ENCODE measurements at places on chromosomes 3 and 15.
A peak's percentile ranks its signal among the peaks of the same experiment; 100 is the strongest.

- DNase-seq: no peak
Measured at GRCh38 chr3:4885316-4885715, 93.9 kb upstream of the BHLHE40 start.

DNA sequence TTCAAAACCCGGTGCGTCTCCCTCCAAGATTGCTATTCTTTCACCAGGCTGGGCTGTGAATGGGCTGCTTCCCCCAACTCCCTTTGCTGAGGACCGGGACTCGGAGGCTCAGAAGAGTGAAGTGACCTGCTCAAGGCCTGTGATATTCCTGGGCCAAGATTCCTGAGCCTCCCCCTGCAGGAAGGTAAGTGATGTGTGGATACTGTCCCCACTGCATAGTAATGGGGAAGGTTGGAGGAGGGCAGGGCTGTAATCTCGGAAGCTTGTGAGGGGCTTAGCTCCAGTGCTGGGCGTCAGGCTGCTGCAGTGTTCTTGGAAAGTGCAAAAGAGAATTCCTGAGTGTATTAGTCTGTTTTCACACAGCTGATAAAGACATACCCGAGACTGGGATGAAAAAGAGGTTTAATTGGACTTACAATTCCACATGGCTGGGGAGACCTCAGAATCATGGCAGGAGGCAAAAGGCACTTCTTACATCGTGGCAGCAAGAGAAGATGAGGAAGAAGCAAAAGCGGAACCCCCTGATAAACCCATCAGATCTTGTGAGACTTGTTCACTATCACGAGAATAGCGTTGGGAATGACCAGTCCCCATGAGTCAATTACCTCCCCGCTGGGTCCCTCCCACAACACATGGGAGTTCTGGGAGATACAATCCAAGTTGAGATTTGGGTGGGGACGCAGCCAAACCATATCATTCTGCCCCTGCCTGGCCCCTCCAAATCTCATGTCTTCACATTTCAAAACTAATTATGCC, 67.6 kb downstream of the EFCAB12 start:
- DNase-seq: no peak

- DNase-seq: no peak
Measured at GRCh38 chr3:43843386-43843785, 152.6 kb downstream of the ABHD5 start.

GRCh38 chr15:60627298-60627943, 148.5 kb upstream of the ICE2 start:
- DNase-seq: no peak

DNA sequence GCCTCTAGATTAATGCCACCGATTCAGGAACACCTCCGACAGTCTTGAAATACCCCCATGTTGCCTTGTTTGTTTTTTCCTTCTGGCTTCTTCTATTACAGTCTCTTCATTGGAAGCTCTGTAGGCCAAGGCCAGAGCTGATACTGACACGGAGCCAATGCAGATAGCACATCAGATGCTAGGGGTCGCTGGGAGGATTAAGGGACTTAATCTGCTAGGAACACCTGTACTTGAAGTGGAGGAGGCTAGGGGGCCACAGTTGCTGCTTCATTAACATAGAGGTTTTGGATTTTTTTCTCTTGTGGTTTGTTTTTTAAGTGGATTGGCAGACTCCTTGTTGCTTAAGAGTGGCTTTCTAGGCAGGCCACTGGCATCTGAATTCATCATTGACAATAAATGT, 49.6 kb downstream of the PARP14 start:
- DNase-seq: no peak

DNA sequence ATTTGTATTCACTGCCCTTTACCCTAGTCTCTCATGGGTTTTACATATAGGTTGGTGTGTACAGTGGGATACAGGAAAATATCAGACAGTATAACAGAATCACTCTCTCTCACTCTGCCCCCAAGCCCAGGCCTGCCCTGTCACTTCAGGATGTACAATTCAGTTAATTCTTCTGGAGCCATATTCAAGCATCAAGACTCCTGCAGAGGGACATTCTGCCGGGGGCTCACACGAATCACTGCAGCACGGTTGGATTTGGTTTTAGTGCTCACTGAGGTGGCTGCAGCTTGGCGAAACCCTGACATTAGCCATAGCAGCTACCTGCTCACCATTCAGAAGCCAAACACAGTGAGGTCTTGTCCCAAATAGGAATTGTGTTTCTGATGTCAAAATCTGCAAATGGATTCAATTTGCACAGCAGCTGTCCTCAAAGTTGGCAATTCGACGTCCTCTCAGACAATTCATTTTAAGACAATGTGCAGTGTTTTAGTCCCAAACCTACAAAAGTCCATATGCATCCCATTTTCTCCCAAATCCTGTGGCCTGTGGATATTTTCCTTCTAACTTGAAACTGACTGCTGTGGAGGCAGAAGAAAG, 82.9 kb downstream of the CHSY1 start:
- no peak for DNase-seq

GRCh38 chr3:30457081-30457480, 149.3 kb upstream of the TGFBR2 start:
- DNase-seq: peak; percentile 4

- DNase-seq: no peak
Measured at GRCh38 chr3:39937874-39938273, 128.5 kb downstream of the MYRIP start.

GRCh38 chr3:81761904-81762580, 597 bp upstream of the GBE1 start:
- DNase-seq: no peak

GRCh38 chr15:87962428-87962827, 294.1 kb downstream of the NTRK3 start:
- DNase-seq: no peak

DNA sequence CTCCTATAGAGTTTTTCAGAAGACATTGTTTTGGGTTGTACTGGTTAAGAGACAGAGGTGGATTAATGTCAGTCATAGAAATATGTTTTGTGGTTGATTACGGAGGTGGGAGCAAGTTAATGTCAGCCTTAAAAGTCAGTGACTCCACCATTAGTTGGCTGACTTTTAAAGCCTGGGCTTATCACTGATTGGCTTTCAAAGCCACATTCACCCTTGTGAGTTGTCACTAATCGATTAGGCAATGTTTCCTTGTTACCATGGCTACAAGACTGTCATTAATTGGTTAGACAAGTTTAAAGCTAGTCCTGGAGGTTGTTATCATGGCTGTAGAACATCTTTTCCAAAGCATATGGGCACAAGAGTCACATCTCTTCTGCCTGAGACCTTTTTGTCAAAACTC, 73.0 kb downstream of the NEO1 start:
- DNase-seq: no peak

GRCh38 chr3:126269354-126269753, 87.9 kb downstream of the KLF15 start:
- no peak for DNase-seq

- DNase-seq: no peak
Measured at GRCh38 chr3:89227218-89227617, 119.8 kb downstream of the EPHA3 start.

DNA sequence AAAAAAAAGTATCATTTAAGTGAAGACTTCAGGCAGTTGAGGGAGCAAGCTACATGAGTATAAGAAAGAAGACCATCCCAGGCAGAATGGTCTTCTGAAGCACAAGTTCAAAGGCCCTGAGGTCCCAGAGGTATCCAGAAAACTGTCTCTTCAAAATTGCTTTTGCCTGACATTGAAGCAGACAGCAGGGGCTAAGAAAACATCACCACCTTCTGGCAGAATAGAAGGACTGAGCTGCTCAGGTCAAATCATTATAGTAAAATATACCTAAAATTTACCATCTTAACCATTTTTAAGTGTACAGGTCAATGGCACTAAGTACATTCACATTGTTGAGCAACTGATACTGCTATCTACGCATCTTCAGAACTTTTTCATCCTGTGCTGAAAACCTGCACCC, 16.4 kb downstream of the GPR160 start:
- DNase-seq: no peak

GRCh38 chr15:68525815-68526214, 53.0 kb upstream of the CORO2B start:
- DNase-seq: no peak

DNA sequence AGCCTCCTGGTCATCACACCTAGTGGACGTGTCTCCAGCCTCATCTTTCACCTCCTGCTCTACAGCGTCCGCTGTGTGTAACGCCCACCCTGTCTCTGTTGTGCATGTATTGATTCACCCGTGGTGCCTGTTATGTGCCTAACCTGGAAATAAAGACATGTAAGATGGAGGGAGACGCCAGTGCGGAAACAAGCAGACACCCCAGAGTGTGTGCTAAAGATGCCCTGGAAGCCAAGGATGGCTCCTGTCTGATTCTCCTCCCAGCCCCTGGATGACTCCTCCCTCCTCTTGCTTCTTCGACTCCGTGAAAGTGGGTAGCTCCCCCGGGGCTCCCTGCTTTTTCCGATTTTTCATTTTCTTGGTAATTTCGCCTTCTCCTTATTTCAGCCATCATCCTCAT, 241.8 kb downstream of the ADAMTS17 start:
- no peak for DNase-seq

GRCh38 chr3:70358978-70359580, 46.6 kb upstream of the MDFIC2 start:
- no peak for DNase-seq

GRCh38 chr15:42135351-42135750, 21.1 kb downstream of the PLA2G4F start:
- DNase-seq: no peak

GRCh38 chr3:193982258-193982659, 153.7 kb upstream of the HES1 start:
- peak; percentile 74 for DNase-seq

DNA sequence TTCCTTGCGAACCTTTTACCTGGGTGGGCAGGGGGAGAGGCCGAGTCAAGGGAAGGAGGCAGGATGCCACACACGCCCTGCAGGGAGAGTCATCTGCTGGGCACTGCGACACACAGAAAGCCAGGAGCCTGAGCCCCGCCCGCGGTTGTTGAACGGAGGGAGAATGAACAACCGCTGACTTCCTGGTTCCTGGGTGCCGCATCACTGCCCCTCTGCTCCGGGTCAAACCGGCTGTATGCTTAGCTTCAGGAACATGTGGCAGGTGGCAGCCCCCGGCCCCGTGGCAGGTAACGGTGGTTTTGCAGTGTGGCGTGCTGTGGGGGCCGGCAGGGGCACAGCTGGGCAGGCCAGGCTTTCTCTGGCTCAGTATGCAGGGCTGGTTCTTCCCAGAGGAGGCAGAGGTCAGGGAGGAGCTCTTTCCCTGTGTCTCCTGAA, 33.4 kb downstream of the APBA2 start:
- DNase-seq: no peak

GRCh38 chr3:145807990-145808389, 353.0 kb downstream of the PLOD2 start:
- DNase-seq: no peak

GRCh38 chr3:132660811-132661070, 612 bp downstream of the UBA5 start:
- no peak for DNase-seq

- no peak for DNase-seq
Measured at GRCh38 chr3:146466604-146467003, 2.8 kb downstream of the PLSCR2 start.

DNA sequence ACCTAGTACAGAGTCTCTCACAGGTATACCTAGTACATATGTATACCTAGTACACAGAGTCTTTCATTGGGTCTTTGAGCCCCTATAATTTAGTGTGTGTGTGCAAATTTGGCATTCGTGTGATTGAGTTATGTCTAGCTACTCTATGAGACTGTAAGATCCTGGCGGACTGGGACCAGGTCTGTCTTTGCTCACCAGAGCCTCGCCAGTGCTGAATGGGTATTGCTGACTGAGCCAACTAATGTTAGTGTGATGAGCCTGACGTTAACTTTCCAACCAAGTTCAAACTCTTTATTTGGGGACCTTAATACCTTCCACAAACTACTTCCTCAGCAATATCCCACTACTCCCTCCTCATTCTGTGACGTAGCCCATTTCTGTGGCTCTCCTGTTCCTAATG, 35.6 kb downstream of the SETMAR start:
- DNase-seq: no peak

- DNase-seq: no peak
Measured at GRCh38 chr3:128801779-128802380, 75.9 kb downstream of the RAB7A start.

- peak; percentile 38 for DNase-seq
Measured at GRCh38 chr3:15768421-15769255, 29.1 kb downstream of the ANKRD28 start.

GRCh38 chr3:55828712-55829111, 341.6 kb upstream of the WNT5A start:
- no peak for DNase-seq

DNA sequence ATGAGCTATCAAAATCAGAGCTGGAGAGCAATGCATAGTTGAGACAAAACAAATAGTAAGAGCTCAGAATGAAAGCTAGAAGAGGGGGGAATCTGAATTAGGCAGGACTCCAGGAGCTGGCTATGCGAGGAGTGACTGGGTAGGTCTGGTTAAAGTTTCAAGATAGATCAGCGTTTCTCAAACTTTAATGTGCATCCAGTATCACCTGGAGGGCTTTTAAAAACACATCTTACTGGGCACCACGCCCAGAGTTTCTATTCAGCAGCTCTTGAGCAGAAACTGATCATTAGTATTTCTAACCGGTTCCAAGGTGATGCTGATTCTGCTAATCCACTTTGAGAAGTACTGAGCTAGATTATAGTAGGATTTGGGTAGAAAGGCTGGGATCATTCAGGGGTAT, 96.2 kb upstream of the ACP3 start:
- DNase-seq: no peak

GRCh38 chr3:71721651-71722157, 3.5 kb downstream of the EIF4E3 start:
- no peak for DNase-seq

DNA sequence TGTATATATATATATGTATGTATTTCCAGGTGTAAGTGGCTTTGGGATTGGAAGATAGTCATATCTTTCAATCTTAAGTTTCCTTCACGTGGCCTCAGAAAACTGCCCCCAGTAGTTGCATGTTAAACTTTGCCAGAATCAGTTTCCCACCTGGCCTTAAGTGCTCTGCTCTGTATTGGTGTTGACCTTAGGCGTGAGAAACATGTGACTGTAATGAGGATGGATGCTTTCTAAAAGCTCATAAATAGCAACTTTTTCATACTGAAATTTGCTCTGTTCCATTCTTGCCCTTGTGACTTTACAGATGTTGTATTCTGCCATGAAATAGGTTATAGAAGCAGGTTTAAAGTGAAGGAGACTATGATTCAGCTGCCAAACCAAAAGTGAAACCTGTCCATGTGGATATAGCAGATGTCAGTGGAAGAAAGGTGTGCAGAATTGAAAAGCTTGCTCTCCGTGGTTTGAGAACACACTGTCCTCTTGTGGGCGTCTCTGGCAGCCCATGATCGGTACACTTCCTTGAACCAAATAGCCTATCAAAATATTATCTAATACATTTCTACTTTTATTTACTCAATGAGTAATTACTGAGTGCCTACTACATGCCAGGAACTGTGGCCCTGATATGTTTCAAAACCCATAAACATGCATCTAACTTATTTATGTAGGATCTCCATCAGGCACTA, 15.8 kb downstream of the SCG5 start:
- DNase-seq: no peak

- DNase-seq: no peak
Measured at GRCh38 chr3:65080432-65080831, 392.6 kb upstream of the ADAMTS9 start.

DNA sequence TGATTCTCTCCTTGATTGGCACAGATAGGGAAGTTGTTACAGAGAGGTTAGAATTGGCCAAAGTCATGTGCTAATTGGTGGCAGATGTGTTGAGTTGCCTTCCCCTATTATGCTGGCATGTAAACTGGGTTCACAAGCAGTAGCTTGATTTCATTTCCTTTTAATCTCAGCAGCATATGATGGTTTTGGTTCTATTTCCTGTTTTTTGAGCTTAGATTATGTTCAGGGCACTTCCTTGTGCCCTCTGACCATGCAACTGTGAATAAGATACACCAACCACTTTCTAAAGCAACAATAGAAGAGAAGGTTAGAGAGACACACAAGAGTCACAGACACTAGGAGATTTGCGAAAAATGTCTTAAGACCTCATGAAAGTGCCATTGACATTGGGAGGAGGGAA, 16.5 kb downstream of the HPS3 start:
- DNase-seq: no peak

Measured in NCI-H446 treated with DMSO at 0.1 percent for 48 hours (cell line).